ENCODE measurements at places on chromosomes 3 and 15. TPM values are rescaled to one million over a fixed set of nuclear protein-coding genes. Genes with fewer than 3 reads are reported as not detected.

The SLC51B gene
- not detected for total RNA-seq

The CCR2 gene
- total RNA-seq, result 70.8 TPM

- DNase-seq, result no peak
Measured at GRCh38 chr3:62566022-62566557, 192.7 kb upstream of the FEZF2 start.

The GASK1A gene
- total RNA-seq, result not detected

DNA sequence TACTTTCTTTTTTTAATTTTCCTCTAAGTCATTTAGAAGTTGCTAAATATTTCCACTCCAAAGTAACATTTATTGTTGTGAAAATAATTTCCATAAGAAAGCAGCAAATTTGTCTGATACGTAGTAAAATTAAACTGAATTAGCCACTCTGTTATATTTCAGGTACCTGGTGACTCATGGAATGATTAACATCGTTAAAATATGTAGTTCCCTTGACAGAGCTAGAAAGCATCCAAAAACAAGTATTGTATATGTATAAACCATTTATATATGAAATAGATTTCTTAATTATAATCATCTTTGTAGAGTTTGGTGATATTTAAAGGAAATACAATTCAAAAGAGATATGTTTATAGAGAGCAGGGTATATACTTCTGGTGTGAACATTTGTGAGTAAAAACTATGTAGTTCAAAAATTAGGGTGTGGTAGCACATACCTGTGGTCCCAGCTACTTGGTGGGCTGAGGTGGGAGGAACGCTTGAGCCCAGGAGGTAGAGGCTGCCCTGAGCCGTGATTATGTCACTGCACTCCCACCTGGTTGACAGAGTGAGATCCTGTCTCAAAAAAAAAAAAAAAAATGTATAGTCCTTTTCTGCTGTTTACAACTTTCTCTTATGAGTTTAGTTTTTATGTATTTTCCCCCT is 36.6 kb downstream of the ATP11B start:
- no peak for DNase-seq

GRCh38 chr15:57356636-57357035 is 19.7 kb upstream of the CGNL1 start:
- no peak for DNase-seq

The ACVR2B gene
- total RNA-seq, result 4.5 TPM

DNA sequence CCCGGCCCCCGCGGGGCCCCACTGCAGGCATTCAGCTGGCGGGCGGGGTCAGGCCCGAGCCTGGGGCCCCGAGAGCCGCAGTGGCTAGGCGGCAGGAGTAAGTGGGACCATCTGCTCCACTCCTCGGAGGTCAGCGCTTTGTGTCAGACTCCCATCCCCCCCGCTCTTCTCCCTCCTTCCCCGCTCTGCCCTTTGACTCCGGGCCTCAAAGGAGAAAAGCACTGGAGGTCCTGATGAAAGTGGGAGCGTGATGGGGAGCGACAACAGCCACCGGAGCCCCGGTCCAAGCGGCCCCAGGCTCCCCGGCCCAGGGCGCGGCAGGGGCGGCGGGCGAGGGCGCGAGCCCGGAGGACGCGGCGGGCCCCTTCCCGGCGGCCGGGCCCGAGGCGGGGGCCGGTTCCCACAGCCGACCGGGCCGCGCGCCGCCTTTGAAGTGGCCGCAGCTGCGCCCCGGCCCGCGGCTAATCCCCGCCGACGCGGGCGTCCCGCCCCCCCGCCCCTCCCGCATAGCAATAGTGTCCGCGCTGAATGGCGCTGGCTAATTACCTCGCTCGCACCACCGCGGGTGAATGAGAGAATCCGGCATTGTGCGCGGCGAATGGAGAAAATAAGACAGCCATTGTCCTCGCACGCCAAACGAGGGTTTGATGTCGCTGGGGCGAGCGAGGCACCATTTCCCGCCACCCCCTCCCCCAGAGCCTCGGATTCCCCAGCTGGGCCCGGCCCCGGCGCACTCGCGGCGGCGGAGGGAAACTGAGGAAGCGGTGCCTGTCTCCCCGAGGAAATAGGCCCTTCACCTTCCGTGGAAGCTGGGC is 22.4 kb downstream of the IGDCC3 start:
- no peak for DNase-seq

DNA sequence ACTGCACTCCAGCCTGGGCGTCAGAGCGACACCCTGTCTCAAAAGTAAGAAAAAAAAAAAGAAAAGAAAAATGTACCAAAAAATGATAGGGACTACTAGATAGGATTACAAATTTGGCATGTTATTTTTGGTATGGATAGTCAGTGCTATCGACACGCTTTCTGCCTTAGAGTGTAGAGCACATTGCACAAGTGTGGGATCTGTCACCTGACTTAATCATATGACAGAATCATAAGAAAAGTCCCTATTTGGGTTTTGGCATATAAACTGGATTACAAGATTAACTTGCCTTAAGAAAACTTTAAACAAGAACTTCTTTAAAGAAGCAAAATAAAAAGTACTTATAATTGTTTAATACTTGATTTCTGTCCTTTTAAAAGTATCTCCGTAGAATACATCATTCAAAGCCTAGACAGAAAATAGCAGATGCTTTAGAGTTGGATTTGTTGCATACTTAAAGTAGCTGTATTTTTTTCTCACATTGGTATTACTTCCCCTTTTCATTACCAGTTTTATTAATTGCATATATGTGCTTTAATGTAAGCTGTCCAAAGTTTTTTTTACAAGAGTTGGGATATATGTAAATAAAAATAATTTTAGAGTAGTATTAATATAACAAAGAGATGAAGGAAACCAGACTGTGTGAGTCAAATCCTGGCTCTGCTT is 7.8 kb downstream of the ATP6V1A start:
- no peak for DNase-seq

- DNase-seq, result no peak
Measured at GRCh38 chr3:142243134-142243533, 17.7 kb upstream of the GK5 start.

The ADAM10 gene
- total RNA-seq, result 135 TPM

- peak; percentile 87 for DNase-seq
Measured at GRCh38 chr3:50436114-50436674, 67.2 kb downstream of the CACNA2D2 start.

The CASR gene
- not detected for total RNA-seq

DNA sequence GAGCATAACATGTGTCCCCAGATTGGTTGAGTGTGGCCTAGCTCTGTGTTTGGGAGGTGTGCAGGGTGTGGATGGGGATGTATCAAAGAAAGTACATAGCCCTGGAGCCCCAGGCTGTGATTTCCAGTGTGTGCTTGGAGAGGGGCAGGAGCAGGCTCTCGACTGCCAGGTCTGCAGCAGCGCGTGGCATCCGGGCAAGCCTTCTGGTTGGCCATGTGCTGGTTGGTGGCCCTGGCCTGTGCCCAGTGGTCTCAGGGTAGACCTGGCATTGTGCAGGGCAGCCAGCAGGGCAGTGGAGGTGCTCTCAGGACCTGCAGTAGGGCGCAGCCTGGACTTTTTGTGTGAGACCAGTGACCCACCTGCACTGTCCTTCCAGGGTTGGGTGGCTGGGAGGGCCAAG is 231.5 kb downstream of the UBE3A start:
- DNase-seq, result no peak

GRCh38 chr15:101723171-101723873 is 951 bp downstream of the TARS3 start:
- DNase-seq, result peak; percentile 70

DNA sequence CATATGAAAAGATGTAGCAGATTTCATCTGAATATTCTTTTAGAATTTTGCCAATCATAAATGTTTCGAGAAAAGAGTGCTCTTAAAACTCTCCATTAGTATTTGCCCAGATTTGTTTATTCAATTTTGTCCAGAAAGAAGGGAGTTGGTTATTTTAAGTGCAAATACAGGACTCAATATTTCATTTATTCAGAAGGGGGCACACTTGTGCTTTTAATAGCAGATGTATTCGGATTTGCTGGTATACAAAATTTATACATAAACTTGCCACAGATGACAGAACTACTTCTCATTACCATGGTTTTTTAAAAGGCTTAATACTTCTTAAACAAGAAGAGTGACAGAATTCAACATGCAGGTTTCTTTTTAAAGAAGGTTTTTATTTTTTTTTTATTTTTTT is 69.8 kb upstream of the GRM7 start:
- no peak for DNase-seq

The CLDN16 gene
- not detected for total RNA-seq

DNA sequence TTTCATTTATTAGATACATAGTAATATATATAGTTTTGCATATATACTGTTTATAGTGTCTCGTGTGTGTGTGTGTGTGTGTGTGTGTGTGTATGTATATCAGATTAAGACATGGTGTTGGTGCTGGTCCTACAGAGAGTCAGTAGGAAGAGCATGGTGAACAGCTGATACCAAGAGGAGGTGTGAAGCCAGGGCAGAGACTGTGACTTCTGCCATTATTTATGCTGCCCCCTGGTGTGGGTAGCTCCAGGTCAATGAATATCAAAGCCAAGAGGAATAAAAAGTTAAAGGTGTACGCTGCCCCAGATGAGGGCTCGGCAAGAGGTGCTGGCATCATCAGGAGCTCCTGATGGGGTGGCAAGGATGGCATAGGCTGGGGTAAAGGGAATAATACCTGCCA is 299.5 kb upstream of the RASGRP1 start:
- no peak for DNase-seq

GRCh38 chr15:89810837-89811236 is 3.8 kb downstream of the ANPEP start:
- no peak for DNase-seq

- DNase-seq, result no peak
Measured at GRCh38 chr3:146523531-146523930, 20.9 kb downstream of the PLSCR1 start.

DNA sequence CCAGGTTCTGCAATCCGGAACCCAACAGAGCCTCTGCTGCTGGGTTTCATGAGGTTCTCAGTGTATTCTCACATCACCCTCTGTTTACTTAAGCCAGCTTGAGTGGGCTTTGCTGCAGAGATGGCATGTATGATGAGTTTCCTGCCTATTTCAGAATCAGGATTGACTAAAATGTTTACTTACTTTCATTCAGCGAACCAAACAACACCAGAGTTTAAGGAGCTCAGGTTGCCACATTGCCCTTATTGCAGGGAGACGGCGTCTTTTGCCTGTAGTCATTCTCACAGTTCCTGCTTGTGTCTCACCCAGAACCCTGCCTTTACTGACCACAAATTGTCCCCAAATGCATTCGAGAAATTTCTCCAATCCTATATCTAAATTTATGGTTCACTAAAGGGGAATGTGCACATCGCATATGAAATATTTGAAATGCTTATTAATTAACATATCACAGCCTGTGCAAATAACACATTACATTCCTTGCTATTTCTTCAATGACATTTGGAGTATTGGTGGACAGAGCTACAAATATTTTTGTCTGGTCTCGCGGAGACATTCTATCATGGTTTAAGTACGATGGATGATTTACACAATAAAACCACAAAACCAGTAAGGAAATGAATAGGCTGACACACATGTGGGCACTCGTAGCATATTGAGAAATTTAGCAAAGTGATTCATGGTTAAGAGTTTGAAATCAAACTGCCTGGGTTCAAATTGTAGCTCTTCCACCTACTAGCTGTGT is 377.2 kb upstream of the CFAP20DC start:
- DNase-seq, result no peak

- no peak for DNase-seq
Measured at GRCh38 chr3:29822071-29822470, 541.2 kb downstream of the RBMS3 start.

The ILDR1 gene
- total RNA-seq, result not detected

DNA sequence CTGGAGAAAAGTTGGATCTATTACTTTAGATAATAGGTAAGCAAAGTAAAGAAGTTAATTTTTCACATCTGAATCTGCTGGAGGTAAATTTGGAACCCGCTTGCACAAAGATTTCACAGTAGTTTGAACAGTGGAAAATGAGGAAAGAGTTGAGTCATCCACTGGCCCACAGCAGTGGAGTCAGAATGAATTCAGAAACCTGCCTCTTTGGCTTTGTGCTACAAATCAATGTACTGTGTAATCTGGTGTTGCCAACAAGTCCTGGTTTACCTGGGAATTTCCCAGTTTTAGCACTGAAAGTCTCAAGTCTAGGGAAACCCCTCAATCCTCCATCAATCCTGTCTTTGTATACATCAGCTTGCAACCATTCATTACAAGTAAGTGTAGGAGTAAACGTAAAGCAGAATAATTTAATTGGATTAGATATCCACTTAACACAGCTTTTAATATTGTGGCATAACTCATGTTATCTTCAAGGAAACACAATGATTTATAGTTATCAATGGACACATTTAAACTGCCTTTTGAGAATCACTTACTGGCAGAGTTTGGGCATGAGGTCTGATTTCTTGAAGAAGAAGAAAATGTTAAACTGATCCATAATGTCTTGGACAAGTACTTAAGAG is 100.6 kb downstream of the DCLK3 start:
- DNase-seq, result no peak

- DNase-seq, result no peak
Measured at GRCh38 chr3:180362081-180362480, 239.9 kb upstream of the TTC14 start.

The SCN11A gene
- not detected for total RNA-seq

GRCh38 chr3:68004091-68004490 is 349.7 kb upstream of the SUCLG2 start:
- DNase-seq, result no peak

GRCh38 chr3:177041730-177042551 is 155.3 kb downstream of the TBL1XR1 start:
- no peak for DNase-seq

DNA sequence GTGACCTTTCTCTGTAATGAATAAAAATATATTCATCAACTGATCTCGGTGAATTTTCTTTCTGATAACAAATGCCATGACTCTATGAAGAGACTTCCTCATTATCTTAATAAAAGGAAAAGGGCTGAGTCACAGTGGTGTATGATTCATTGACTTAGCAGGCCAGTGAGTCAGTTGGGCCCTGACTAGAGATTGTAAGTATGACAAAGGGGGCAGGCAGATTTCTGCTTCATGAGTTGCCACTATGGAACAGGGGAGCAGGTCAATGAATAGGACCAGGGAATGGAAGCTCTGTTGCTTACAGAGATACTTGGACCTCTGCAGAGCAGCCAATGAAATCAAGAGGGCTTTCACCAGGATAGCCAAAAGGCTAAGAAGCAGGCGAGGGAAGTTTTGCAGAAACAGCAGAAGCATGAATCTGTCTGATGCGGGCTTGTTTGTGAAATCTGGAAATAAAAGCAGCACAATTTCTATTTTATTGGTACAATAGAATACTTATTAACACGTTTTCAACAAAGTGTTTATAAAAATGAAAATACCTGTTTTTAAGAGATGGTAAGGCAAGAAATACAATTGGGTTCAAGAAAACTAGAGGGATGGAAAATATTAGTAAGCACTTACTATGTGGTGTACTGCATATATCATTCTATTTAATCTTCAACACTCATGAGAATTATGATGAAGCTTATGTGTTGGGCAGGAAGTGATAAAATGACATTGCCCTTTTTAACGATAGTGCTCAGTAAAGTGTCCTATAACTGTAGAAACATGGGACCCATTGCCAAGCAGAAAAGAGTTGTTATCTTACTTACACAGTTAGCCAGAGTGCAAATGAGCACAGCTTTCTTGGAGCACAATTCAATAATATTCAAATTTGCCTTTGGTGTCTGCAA is 169.8 kb upstream of the MYRIP start:
- DNase-seq, result no peak

The C2CD4B gene
- total RNA-seq, result not detected

The RASA2 gene
- 60.2 TPM for total RNA-seq

The LNP1 gene
- total RNA-seq, result 1.4 TPM

The MITF gene
- total RNA-seq, result not detected
